Cardiac muscle cell (in vitro differentiated cells and primary cell): ENCODE measurements at places on chromosomes 13 and 19. TPM values are rescaled to one million over a fixed set of nuclear protein-coding genes. Genes with fewer than 3 reads are reported as not detected.

The KPTN gene
- 10.2 and 10.4 TPM in 2 replicates for total RNA-seq

The PSG4 gene
- not detected in 2 replicates for total RNA-seq

The KASH5 gene
- total RNA-seq: 0.27 TPM in 1 of 2 replicates, not detected in the other

The RUBCNL gene
- 1.1 and 1.5 TPM in 2 replicates for total RNA-seq

The ZNF132 gene
- not detected in 2 replicates for total RNA-seq

The CD209 gene
- total RNA-seq: not detected in 2 replicates

The ZGLP1 gene
- 4.1 and 9.3 TPM in 2 replicates for total RNA-seq

The NLRP12 gene
- total RNA-seq: 0.21 TPM in 1 of 2 replicates, not detected in the other

The MYO1F gene
- total RNA-seq: 0.03 and 0.18 TPM in 2 replicates

The PSG11 gene
- total RNA-seq: not detected in 2 replicates

The ANGPTL4 gene
- total RNA-seq: 2.5 and 3.2 TPM in 2 replicates

The BEST2 gene
- total RNA-seq: not detected in 2 replicates

The C5AR1 gene
- not detected in 2 replicates for total RNA-seq

The NLRP9 gene
- total RNA-seq: not detected in 2 replicates

The DNAAF3 gene
- total RNA-seq: 3.2 and 3.5 TPM in 2 replicates

The OSCAR gene
- not detected in 2 replicates for total RNA-seq

The KLK6 gene
- 0.30 and 0.99 TPM in 2 replicates for total RNA-seq

The GNG7 gene
- total RNA-seq: 14.3 and 20.4 TPM in 2 replicates

The MEIOSIN gene
- 0.11 and 0.33 TPM in 2 replicates for total RNA-seq

The C3 gene
- 0.11 and 0.39 TPM in 2 replicates for total RNA-seq

The EID2 gene
- total RNA-seq: 20.3 and 44.5 TPM in 2 replicates

The HSPB6 gene
- 0.51 and 2.5 TPM in 2 replicates for total RNA-seq

The TSSK6 gene
- total RNA-seq: 4.1 and 11.9 TPM in 2 replicates

The FUT2 gene
- not detected in 2 replicates for total RNA-seq

The OR7D2 gene
- 0.04 and 0.15 TPM in 2 replicates for total RNA-seq

The SRRM5 gene
- 0.18 and 0.30 TPM in 2 replicates for total RNA-seq

The ZNF829 gene
- total RNA-seq: 2.3 and 2.7 TPM in 2 replicates

The RFPL4A gene
- not detected in 2 replicates for total RNA-seq

The ANKRD24 gene
- 4.6 and 7.4 TPM in 2 replicates for total RNA-seq

The RAB3A gene
- 11.3 and 13.0 TPM in 2 replicates for total RNA-seq

The STOML3 gene
- not detected in 2 replicates for total RNA-seq

The ADM5 gene
- 3.6 and 5.1 TPM in 2 replicates for total RNA-seq
